SK-N-SH (cell line): ENCODE measurements at places on chromosomes 7 and 10. TPM values are rescaled to one million over a fixed set of nuclear protein-coding genes. Genes with fewer than 3 reads are reported as not detected.

Gene SLC26A3
- not detected in 2 replicates for polyA plus RNA-seq

Gene LRRD1
- 0.03 TPM in 1 of 2 replicates, not detected in the other for polyA plus RNA-seq

Gene CHCHD2
- polyA plus RNA-seq = 500 and 624 TPM in 2 replicates

Gene IFIT2
- polyA plus RNA-seq = 0.99 and 1.2 TPM in 2 replicates

Gene CALN1
- not detected in 2 replicates for polyA plus RNA-seq

Gene VOPP1
- polyA plus RNA-seq = 69.5 and 79.3 TPM in 2 replicates

Gene MMRN2
- 0.02 and 0.05 TPM in 2 replicates for polyA plus RNA-seq

Gene AOAH
- polyA plus RNA-seq = not detected in 2 replicates

Gene ZC3HAV1
- 11.2 and 12.4 TPM in 2 replicates for polyA plus RNA-seq

Gene WDR91
- polyA plus RNA-seq = 8.4 and 8.9 TPM in 2 replicates

Gene VAX1
- not detected in 2 replicates for polyA plus RNA-seq

Gene TWIST1
- polyA plus RNA-seq = 162 and 170 TPM in 2 replicates

Gene IGFBP3
- 51.2 and 80.3 TPM in 2 replicates for polyA plus RNA-seq

Gene MRC1
- polyA plus RNA-seq = not detected in 2 replicates

Gene CLDN15
- polyA plus RNA-seq = 24.0 and 29.0 TPM in 2 replicates

Gene INA
- 4.8 and 5.4 TPM in 2 replicates for polyA plus RNA-seq

Gene PLCE1
- 1.2 and 1.9 TPM in 2 replicates for polyA plus RNA-seq

Gene PTPRN2
- polyA plus RNA-seq = 3.9 and 4.0 TPM in 2 replicates

Gene NKX2-3
- not detected in 2 replicates for polyA plus RNA-seq

Gene GRIFIN
- not detected in 2 replicates for polyA plus RNA-seq

Gene WASL
- polyA plus RNA-seq = 8.5 and 9.9 TPM in 2 replicates

Gene PALD1
- polyA plus RNA-seq = 0.16 and 0.19 TPM in 2 replicates

Gene GRM8
- polyA plus RNA-seq = 0.10 and 0.15 TPM in 2 replicates

Gene RNLS
- not detected in 2 replicates for polyA plus RNA-seq

Gene COL1A2
- 4.5 and 11.4 TPM in 2 replicates for polyA plus RNA-seq

Gene SUFU
- 4.6 and 5.7 TPM in 2 replicates for polyA plus RNA-seq

Gene TEX47
- not detected in 2 replicates for polyA plus RNA-seq

Gene XPNPEP1
- polyA plus RNA-seq = 167 and 190 TPM in 2 replicates

Gene RNF148
- polyA plus RNA-seq = not detected in 2 replicates

Gene AGAP4
- polyA plus RNA-seq = 17.6 and 21.9 TPM in 2 replicates

Gene GIMAP5
- polyA plus RNA-seq = not detected in 2 replicates

Gene MSRB2
- 42.3 and 44.0 TPM in 2 replicates for polyA plus RNA-seq

Gene PKD1L1
- polyA plus RNA-seq = 0.10 TPM in 2 replicates

Gene STEAP4
- polyA plus RNA-seq = not detected in 2 replicates

Gene HYAL4
- not detected in 2 replicates for polyA plus RNA-seq

Gene NPFFR1
- not detected in 2 replicates for polyA plus RNA-seq

Gene ING3
- 8.3 and 12.5 TPM in 2 replicates for polyA plus RNA-seq
